Cortex of kidney (tissue), 1 donor: ENCODE measurements at places on chromosomes 12 and 14.

- no peak for DNase-seq
Observed at GRCh38 chr12:46558677-46559076, 186.1 kb upstream of the SLC38A2 start.

DNA sequence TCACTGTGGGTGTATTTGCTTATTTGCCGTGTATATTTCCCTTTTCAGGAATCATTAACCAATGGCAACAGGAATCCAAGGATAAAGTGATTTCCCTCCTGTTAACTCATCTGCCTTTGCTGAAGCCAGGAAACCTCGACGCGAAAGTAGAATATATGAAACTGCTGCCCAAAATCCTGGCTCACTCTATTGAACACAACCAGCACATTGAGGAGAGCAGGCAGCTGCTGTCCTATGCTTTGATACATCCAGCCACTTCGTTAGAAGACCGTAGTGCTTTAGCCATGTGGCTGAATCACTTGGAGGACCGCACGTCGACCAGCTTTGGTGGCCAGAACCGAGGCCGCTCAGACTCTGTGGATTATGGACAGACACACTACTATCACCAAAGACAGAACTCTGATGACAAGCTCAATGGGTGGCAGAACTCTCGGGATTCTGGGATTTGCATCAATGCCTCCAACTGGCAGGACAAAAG is 135.1 kb downstream of the SAMD4A start:
- no peak for DNase-seq

DNA sequence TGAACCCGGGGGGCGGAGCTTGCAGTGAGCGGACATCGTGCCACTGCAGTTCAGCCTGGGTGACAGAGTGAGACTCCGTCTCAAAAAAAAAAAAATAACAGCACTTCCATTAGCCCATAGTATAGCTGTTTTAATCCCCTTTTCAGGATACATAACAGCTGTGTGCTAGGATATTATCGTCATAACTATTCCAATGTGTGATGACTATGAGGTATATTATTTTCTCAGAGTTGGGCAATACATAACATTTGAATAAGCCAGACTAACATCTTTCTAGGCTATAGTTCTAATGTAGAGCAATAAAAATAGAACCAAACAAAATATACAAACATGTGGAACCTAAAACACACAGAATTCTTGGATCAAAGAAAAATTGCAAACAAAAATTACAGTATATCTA is 57.1 kb downstream of the MARK3 start:
- no peak for DNase-seq

DNA sequence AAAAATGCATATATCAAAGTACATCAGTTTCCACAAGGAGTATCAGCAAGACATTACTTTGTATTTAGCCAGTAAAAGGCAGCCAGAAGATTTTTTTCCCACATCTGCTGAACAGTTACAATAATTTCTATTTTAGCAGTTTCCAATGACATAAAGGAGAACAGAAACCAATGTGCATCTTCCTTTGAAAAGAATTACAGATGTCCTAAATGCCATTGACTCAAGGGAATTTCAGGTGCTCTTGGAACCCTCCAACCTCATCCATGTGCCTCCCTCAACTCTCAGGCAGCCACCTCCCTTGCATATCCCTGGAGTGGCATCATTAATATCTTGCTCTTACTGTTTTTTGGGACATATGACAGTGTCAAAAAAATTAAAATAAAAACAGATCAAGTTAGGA is 62.2 kb upstream of the ST8SIA1 start:
- no peak for DNase-seq

DNA sequence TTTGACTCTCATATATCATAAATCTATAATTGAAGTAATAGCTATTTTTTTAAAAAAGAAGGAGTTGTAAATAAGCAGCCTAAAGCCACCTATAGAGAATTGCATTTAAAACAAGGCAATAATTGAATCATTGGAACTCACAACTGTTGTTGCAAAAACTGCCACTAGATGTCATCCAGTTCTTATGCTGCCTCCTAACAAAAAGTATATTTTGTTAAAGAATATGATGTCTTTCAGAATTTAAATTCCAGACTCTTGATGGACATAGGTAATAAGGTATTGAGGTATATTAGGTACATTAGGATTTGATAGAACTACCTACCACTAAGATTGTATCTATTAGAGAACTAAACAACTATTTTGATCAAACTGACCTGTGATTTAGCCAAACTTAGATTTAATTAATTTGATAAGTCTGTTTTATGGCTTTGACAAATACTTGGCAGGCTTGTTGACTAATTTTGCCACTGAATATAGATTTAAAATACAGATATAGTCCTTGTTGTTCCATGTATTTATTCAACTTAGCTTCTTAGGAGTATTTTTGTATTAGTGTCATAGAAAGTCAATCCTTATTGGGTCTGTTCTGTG is 401.4 kb downstream of the RPL10L start:
- DNase-seq = no peak

DNA sequence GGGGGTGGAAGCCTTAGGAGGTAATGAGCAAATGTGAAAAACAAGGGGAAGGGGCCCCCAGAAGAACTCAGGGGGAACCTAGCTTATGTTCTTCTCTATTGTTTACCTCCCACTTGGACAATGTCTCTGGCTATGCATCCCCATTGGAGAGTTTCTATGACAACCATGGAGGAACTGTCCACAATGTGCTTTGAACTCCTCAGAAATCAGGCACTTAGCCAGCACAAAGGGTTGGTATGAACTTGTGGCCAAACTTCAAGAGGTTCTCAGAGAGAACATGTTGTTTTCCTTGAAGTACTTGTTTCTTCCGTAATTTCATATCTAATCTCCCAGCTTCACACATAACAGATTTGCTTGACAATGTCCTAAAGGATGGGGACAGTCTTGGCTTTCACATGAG is 202.8 kb upstream of the PELI2 start:
- DNase-seq = no peak

- no peak for DNase-seq
Observed at GRCh38 chr14:95620659-95621059, 65.6 kb upstream of the TCL1B start.

DNA sequence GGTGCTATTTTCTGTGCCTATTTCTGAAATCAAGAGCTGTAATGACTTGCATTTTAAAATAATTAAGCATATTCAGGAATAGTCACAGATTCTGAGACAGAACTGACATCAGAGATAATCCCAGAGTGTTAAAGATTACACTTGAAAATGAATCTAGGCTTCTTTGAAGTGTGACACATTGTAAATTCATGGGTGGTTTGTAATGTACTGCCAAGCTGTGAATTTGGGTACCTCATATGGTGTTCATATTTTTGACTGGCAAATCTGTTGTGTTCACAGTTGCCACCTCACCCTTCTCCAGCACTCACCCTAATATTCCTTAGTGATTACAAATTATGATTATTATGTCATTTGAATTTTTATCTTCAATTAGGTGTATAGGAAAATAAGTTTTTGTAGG is 78.5 kb upstream of the CSRP2 start:
- no peak for DNase-seq

GRCh38 chr14:32980902-32981501 is 42.3 kb downstream of the NPAS3 start:
- no peak for DNase-seq

GRCh38 chr12:29159661-29160060 is 10.6 kb downstream of the FAR2 start:
- DNase-seq = no peak

GRCh38 chr12:19771858-19772257 is 332.6 kb downstream of the AEBP2 start:
- DNase-seq = no peak

GRCh38 chr12:97501422-97501821 is 38.8 kb downstream of the RMST start:
- DNase-seq = no peak

GRCh38 chr12:27965411-27965810 is 7.1 kb downstream of the PTHLH start:
- no peak for DNase-seq

GRCh38 chr12:90829044-90829443 is 125.9 kb downstream of the CCER1 start:
- DNase-seq = no peak

DNA sequence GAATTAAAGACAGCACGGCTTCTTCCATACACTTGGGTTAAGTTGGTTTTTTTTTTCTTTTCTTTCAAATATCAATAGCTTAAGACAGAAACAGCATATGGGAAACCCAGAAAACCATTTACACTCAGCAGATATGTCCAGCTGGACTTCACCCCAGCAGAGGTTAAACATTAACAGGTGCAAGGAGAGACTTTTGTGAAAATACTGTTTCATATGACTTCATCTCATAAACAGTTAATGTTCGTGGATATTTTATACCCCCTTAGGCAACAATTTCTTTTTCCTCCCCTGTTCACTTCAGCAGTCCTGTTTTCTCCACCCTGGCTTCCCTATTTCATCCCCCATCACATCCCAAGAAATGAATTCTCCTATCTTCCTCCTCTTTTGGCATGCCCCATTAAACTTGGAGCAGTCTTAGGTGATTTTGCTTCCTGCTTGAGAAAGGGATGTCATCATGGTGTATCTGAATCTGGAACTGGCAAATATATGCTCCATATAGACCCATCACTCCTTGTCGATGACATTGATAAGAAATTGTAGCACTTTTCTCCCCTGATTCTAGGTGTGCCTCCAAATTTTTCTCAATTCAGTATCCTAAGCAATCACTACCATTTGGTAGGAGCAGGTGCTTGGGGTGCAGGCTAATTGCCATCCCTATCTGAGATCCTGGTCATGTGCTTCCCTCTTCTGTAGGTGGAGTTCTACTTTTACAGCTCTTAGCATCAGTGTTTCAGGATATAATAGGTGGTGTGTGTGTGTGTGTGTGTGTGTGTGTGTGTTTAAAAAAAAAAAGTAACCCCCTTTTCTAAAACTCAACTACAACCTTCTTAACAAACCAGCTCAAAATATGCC is 67.9 kb downstream of the BMP4 start:
- DNase-seq = no peak

DNA sequence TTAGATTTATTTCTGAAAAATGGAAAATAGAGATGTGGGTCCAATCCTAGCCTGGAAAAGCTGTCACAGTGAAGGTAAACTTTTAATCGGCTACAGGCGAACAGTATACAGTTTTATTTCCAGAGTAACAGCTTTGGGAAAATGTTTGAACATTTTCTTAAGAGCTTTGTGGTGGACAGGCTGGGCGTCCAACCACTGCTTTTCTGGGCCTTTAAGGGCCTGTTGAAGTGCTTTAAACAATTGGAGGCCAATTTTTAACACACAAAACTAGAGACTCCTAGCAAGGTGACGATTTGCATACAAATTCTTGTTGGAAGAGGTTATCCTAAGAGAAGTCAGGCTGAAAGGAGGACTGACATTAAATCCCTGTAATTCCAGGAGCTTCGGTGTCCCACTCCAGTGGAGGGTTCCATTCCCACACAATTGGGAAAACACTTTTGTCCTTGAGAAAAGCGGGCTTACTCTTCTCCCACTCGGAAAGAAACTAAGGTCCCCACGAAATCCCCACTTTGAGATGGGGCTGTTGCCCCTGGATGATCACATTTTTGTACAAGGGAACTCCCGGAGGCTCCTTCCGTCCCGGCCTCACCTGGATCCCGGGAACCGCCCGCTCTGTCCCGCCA is 26.9 kb downstream of the BCL11B start:
- no peak for DNase-seq

DNA sequence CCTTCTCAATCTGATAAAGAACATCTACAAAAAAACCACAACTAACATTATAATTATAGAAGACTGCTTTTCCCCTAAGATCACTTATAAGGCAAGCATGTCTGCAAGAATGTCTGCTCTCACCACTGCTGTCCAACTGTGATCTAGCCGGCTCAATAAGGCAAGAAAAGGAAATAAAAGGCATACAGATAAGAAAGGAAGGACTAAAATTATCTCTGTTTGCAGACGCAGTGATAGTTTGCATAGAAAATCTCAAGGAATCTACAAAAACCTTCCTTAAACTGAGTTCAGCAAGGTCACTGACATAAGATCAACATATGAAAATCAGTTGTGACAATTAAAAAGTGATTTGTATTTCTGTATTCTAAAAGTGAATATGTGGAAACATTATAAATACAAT is 138.0 kb upstream of the EGLN3 start:
- no peak for DNase-seq

DNA sequence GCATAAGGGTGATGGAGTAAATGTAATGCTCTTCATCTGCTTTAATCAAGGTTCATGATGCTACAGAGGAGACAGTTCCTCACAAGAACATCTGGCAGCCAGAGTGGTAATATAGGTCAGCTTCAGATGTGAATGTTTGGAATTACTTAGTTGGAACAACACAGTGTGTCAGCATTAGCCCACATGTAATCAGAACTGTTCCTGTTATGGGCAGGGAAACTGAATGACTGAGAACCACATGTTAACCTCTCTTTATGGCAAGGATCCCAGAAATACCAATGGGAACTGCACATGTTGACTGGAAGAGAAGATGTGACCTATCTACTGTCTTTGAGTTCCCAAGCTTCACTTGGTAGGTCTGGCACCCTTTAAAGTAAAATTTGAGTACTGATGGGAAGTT is 390.1 kb upstream of the PDE3A start:
- DNase-seq = no peak

DNA sequence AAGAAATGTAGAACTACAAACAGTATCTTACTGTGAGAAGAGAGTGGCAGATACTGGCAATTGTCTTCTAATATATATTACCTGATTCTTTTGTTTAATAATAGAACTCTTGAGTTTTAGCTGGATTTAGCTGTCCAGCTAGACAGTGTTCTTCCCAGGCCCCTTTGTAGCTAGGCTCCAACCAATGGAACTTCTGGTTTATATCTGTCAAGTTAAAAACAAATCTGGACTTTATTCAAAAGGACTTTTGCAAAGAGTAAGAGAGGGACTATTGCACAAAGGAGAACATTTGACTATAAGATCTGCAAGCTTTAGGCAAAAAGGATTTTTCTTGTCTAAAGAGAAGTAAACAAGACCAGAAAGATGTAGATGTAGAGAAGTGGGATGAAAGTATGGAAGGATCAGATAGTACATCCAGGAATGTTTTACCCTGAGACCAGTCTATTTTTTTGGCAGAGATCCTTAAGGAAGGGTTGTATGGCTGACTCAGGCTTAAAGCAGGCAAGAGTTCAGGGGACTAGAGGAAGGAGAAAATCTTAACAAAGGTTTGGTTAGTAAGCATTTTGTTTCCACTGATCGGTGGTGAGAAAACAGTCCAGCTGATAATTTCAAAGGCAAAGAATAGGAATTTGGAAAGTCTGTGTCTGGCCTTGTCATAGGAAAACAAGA is 111.1 kb upstream of the PLEKHA5 start:
- DNase-seq = no peak

DNA sequence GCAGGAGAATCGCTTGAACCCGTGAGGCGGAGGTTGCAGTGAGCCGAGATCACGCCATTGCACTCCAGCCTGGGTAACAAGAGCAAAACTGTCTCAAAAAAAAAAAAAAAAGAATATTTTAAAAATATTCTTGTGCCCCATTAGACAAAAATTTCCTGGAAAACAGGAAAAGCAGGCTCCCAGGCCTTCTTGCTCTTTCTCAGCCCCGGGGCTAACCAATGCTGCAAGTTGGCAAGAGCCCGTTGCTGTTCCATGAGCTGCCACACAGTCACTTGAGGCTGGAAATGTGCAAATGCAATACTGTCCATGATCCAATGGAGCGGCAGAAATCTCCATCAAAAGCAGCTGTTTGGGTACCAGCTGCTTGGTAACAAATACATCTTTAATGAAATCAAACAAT is 994.7 kb downstream of the VRK1 start:
- no peak for DNase-seq

- no peak for DNase-seq
Observed at GRCh38 chr12:62129291-62129690, 130.9 kb upstream of the USP15 start.
